ENCODE measurements at places on chromosomes 16 and 17.

DNA sequence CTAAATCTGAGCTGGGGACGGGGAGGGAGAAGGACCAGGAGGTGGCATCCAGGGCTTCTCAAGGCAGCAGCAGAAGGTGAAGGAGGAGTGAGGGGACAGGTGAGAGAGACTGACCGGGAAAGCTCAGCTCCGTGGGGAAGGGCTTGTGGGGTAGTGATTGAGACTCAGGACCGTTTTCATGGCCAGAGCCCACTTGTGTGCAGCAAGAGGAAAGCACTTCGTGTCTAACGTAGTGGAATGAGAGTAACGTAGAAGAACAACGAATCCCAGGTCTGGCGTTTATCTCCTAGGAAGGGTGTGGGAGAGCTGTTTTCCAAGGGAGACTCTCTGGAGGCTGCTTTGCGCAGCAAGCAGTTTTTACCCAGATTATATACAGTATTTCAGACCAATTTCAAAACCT, 1.3 kb upstream of the CDH3 start:
- no peak for DNase-seq

GRCh38 chr17:752002-752619, at the start of gene GEMIN4:
Gene GEMIN4 (minus strand): TSS chr17:752264. CDS start chr17:752142, 122 bp downstream.
- DNase-seq: peak; percentile 98

GRCh38 chr17:33531311-33531710, 238.2 kb upstream of the ASIC2 start:
- no peak for DNase-seq

GRCh38 chr17:79615926-79616325, 5.1 kb upstream of the RBFOX3 start:
- no peak for DNase-seq

- DNase-seq: no peak
Measured at GRCh38 chr17:4635823-4636375, 5.6 kb downstream of the ALOX15 start.

GRCh38 chr16:11494433-11494832, 92.3 kb downstream of the LITAF start:
- no peak for DNase-seq

DNA sequence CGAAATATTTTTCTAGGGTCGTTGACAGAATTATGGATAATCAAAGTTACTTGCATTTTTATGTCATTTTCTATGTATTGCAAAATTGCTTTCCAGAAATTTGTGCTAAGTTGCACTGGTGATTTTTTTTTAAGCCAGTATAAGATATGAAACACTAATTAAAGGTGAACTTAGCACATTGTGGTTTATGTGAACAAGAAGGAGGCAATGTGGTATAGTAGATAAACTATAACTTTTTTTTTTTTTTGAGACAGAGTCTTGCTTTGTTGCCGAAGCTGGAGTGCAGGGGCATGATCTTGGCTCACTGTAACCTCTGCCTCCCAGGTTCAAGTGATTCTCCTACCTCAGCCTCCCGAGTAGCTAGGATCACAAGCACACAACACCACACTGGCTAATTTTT, 13.2 kb downstream of the DGKE start:
- no peak for DNase-seq

- no peak for DNase-seq
Measured at GRCh38 chr16:83330251-83330650, 477.5 kb upstream of the HSBP1 start.

DNA sequence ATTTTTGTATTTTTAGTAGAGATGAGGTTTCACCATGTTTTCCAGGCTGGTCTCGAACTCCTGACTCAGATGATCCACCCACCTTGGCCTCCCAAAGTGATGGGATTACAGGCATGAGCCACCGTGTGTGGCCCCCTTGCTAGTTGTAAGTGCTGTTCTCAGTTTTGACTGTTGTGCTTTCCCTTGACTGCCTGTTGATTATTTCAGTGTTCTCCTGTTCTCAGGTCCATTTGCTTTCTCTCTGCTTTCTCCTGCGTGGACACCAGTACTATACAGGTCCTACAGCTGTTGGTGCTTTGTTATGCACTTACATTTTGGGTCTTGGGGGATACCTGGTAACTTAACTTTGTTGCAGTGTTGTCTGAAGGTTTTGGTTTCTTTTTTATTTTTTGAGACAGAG, 8.2 kb downstream of the CASC3 start:
- DNase-seq: no peak

- no peak for DNase-seq
Measured at GRCh38 chr17:81039854-81040758, 5.2 kb downstream of the BAIAP2 start.

DNA sequence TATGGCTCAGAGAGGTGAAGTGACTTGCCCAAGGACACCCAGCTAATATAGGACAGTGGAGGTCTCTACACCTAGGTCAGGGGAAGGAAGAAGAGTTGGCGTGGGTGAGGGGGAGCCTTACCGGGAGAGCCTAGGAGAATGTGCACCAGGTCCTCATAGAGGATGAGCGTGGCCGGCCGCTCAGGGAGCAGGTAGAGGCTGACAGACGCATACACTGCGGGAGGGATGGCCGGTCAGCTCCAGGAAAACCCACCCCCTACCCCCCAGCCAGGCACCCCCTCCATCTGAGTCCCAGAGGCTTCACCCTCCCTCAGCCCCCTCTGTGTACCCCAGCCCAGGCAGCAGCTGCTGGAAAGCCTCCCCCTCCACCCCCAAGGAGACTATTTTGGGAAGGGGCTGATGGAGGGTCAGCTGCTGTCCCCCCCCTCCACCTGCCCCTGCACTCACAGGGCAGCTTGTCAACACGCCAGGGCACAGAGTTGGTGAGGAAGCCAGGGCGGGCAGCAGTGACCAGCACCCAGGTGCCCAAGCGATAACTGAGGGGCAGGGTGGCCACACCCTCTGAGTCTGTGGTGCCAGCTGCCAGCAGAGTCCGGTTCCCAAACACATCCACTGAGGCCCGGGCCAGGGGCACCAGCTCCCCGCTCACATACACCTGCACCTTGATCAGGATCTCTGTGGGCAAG, 4.1 kb downstream of the FAM171A2 start:
- no peak for DNase-seq

DNA sequence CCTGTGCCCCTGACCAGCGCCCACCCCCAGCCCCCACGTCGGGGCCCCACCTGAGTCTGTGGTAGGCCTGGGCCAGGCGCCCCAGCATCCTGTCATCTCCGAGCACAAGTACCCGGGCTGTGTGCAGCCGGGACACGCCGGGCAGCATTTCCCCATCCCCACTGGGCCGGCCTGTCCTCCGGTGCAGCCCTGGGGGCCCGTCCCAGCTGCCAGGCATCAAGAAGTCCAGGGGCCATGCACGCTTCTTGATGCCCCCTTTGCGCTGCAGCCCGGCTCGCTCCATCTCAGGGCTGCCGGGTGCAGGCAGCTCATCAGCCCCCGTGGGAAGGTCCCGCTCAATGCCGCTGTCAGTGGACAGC, 29.3 kb upstream of the MFSD6L start:
- DNase-seq: no peak

DNA sequence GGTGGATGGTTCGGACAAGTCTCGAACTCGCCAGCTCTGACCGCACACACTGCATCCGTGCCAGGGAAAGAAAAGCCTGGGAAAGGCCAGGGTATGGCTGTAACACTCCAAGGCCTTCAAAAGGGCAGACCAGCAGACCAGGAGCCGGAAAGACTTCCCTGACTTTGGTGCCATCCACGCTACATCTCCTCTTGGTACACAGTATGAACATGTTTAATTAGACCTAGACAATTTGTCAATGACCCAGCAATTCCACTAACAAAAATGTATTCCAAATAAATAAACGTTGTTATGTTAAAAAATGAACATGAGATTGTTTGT, 637 bp upstream of the HDAC5 start:
- DNase-seq: no peak

Data from activated naive CD4-positive, alpha-beta T cell treated with Interleukin-2 at 50 U/mL for 16 hours (primary cell).